NCI-H1105 (cell line): ENCODE measurements at places on chromosomes 13 and 19.

GRCh38 chr19:54480051-54480450, 7.0 kb upstream of the CDC42EP5 start:
- DNase-seq: no peak

DNA sequence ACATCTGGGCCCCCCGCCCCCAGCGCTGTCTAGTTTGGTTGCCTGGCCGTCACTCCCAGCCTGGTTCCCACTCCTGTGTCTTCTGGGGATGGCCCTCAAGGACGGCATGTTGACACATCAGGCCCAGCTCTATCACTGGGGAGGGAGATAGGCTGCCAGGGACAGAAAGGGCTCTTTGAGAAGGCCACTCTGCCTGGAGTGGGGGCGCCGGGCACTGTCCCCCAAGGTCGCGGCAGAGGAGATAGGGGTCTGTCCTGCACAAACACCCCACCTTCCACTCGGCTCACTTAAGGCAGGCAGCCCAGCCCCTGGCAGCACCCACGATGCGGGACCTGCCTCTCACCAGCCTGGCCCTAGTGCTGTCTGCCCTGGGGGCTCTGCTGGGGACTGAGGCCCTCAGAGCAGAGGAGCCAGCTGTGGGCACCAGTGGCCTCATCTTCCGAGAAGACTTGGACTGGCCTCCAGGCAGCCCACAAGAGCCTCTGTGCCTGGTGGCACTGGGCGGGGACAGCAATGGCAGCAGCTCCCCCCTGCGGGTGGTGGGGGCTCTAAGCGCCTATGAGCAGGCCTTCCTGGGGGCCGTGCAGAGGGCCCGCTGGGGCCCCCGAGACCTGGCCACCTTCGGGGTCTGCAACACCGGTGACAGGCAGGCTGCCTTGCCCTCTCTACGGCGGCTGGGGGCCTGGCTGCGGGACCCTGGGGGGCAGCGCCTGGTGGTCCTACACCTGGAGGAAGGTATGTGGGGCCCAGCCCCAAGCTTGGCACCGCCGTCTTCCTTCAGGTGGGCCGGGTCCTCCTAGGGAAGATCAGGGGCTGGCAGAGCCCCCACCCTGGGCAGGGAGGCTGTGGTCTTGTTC, at the start of gene AMH:
Gene AMH, plus strand, starts transcription at position 314 of the 857 bp plus-strand sequence. Its CDS starts 10 bp downstream, at position 324.
- DNase-seq: no peak

DNA sequence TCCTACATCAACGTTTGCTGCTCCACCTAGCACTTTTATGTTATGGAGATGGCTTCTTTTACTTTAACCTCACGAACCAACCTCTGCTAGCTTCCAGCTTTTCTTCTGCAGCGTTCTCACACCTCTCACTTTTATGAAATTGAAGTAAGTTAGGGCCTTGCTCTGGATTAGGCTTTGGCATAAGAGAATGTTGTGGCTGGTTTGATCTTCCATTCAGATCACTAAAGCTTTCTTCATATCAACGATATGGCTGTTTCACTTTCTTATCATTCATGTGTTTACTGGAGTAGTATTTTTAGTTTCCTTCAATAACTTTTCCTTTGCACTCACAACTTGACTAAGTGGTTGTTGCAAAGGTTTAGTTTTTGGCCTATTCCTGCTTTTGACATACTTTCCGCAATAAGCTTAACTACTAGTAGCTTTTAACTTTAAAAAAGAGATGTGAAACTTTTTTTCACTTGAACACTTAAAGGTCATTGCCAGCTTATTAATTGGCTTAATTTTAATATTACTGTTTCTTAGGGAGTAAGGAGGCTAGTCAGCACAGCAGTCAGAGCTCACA, 60.0 kb upstream of the SPRY2 start:
- no peak for DNase-seq

DNA sequence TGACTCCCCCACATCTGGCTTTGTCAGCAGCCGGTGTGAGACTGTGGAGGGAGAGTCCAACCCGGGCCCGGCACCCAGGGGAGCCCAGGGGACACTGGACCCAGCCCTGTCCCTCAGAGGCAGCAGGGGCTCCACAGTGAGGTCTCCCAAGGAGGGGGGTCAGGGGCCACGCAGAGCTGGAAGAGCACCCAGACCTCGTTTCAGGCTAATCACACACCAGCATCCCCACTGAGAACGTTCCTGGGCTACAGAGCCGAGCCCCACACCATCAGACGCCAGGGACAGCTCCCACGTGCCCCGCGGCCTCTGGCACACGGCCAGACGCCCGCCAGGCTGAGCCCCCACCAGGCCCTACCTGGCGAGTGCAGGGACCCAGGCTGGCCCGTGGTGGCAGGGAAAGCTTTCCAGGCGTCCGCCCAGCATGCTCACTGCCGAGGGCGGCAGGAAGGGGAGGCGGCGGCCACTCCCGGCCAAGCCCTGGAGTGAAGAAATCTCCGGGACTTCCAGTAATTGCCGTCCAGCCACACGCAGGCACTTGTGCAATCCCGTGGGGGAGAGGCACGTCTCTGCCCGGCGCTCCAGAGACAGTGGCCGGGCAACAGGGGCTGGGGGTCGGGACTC, 19.2 kb downstream of the SBNO2 start:
- DNase-seq: no peak

GRCh38 chr13:52348983-52349780, 56.8 kb downstream of the THSD1 start:
- no peak for DNase-seq

GRCh38 chr13:30874561-30874960, 31.5 kb upstream of the MEDAG start:
- DNase-seq: no peak

GRCh38 chr13:40163066-40164000, 503.1 kb downstream of the FOXO1 start:
- no peak for DNase-seq

DNA sequence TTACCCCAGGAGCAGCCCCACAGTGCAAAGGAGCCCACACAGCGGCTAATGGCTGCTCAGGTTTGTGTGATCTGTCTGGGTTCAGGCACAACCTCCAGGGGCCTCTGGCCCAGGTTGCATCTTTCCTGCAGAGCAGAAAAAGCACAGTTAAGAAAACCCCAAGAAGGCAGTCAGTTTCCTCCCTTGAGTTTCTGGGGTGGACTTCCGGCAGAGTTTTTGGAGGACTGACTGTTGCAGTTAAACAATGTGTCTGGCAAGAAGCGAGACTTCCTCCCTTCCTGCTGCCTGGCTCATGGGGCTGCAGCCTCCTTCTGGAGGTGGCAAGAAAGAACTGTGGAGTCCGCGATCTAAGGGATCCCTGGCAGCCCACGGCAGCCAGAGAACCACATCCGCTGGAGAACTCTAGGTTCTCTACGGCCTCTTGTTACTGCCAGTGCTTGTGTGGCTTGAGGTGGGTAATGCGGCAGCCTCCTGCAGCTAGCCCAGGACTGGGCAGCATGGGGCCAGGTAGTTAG, 114.4 kb downstream of the ZDHHC20 start:
- DNase-seq: no peak

GRCh38 chr13:74040200-74040599, 94.0 kb downstream of the KLF12 start:
- DNase-seq: no peak
